Fibroblast of pulmonary artery (primary cell): ENCODE measurements at places on chromosomes 13 and 19.

DNA sequence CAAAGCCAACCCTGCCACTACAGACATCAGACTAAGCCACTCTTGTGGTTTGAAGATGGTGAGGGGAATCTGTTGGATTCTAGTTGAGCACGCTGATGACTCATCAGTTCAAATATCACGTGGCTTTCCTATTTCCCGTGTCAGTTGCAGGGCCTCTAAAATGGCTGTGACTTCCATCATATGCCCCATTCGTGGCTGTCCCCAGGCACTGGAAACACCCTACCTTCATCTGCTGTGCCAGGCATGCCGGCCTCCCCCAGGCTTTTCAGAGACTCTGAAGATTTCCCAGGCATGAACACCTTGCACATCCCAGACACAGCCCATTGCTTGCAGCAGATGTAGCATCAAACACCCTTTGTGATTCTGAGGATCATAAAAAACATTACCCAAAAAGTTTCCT, 659.9 kb downstream of the UQCRFS1 start:
- no peak for DNase-seq

DNA sequence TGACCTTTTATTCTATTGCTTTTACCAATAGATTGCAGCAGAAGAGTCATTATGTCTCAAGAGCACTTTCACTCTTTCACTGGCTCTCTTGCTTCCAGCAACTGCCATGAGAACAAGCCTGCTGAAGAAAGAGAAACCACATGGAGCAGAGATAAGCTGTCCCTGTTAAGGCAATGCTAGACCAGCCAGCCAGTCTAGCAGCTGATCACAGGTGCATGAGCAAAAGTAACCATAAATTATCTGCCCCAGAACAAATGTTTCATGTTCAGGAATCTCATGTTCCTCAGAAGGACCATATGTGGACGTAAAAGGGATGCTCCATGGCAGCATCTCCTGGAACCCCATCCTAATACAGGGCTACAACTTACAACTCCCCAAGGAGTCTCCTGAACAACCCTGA, 20.4 kb upstream of the DCLK1 start:
- DNase-seq = no peak

- DNase-seq = peak; percentile 53
These were observed 207.3 kb downstream of the DLEU7 start for GRCh38 chr13:50636007-50636704.

- no peak for DNase-seq
These were observed 21.9 kb upstream of the ENOX1 start for GRCh38 chr13:43808676-43809075.

DNA sequence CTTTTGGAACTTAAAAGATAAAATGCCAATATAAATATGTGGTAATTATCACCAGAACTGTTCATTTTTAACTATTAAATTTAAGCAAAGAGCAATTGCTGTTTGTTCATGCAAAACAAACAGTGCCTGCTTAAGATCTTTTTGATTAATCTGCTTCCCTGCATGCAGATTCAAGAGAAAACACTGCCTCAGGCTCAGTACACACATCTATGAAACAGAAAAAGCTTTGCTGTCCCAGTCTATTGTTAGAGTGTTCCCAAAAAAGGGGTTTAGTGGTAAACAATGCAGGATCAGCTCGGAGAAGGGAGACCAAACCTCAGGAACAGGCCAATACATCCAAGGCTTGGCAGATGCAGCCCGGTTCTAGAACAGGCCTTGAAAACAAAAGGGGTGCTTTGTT, 49.3 kb upstream of the TDRD3 start:
- no peak for DNase-seq

- DNase-seq = no peak
These were observed 5.3 kb upstream of the ZNF613 start for GRCh38 chr19:51921949-51922348.

DNA sequence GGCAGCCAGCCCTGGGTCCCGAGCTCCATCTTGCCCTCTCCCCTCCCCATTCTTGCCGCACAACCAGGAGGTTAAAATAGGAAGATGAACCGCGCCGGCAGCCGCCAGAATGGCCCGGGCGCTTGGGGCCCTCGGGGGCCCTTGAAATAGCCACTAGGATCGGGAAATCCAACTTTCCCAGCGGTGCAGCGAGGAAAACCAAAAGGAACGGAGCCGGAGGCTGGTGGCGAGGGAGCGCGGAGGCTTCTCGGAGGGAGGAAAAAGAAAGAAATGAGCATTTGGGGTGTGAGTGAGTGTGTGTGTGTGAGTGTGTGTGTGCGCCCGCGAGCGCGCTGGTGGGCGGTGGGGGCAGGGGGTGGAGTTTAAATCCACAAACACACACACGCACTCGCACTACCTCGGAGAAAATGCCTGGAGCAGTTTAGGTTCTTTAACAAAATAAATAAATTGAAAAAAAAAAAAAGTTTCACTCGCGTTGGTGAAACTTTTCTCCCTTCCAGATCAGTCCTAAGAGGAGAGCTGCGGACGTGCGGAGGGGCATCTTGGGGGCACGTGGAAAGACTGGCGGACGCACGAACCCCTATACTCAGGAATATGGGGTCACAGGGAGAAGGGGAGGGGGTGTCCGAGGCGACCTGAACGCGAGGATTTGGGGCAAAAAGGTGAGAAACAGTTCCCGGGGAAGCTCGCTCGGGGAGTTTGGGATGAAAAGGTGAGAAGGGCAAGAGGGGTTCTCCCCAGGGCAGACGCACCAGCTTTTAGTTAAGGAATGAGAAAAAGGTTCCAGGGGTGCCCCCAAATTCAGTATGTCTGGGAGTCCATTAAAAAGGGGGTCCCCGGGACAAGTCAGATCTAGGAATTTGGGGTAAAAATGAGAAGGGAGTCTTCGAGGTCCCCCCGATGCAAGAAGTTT, 1.3 kb downstream of the RFX2 start:
- peak; percentile 75 for DNase-seq

DNA sequence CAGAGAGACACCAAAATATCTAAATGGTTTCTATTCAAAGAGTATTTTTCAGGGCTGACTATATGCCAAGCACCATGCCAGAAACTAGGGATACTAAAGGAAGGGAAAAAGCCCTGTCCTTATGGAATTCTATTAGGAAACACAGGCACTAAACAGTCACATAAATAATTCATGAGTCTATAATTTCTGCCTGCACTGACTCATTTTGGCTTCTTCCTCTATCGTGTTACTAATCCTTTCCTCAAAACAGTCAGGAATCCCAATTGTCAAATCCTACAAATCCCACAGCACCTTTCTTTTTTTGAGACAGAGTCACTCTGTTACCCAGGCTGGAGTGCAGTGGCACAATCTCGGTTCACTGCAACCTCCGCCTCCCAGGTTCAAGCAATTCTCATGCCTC, 29.2 kb downstream of the XPO4 start:
- DNase-seq = peak; percentile 38

GRCh38 chr19:42553292-42554045, 25.2 kb upstream of the CEACAM1 start:
- peak; percentile 58 for DNase-seq

DNA sequence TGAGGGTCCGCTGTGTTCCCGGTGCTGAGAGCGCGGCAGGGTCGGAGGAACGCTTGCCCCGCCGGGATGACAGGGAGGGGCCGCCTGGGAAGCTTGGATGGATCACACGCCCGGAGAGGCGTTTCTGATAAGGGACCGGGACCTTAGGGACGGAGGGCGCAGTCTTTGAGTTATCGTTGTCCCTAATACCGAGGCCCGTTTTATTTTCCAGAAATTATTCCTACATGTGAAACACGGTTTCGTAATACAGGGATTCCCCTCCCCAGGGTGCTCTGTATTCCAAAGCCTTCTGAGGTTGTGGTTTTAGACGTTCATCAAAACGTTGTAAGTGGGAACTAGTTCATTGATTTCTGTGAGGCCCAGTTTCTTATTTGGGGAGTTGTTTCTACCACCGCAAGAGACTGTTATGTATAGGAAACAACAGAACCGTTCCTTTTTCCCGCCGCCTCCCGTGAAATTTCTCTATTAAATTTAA, 752 bp downstream of the PDCD5 start:
- DNase-seq = peak; percentile 74

- peak; percentile 68 for DNase-seq
These were observed at the start of gene COX7A1 for GRCh38 chr19:36152352-36153091. COX7A1 (minus strand) TSS chr19:36152447; CDS start chr19:36152407, 40 bp downstream.

- no peak for DNase-seq
These were observed 233.9 kb downstream of the ZIC5 start for GRCh38 chr13:99737481-99738245.

GRCh38 chr13:94216476-94216875, 263.0 kb downstream of the DCT start:
- DNase-seq = no peak

DNA sequence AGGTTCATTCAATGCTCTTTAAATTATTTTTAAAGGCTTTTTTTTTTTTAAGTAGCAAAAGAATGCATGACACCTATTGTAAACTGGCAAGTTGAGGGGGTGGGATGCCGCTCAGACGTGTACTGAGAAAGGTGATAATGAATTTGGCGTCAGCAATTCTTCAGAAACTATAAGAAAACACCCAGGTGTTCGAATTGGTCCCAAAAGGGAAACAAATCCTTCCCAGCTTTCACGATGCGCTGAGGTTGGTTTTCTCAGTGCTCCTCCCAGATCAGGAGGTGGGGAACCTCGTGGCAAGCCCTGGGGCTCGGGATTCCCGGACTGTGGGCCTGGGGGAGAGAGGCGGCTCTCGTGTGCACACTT, 543 bp upstream of the FAM124A start:
- no peak for DNase-seq

DNA sequence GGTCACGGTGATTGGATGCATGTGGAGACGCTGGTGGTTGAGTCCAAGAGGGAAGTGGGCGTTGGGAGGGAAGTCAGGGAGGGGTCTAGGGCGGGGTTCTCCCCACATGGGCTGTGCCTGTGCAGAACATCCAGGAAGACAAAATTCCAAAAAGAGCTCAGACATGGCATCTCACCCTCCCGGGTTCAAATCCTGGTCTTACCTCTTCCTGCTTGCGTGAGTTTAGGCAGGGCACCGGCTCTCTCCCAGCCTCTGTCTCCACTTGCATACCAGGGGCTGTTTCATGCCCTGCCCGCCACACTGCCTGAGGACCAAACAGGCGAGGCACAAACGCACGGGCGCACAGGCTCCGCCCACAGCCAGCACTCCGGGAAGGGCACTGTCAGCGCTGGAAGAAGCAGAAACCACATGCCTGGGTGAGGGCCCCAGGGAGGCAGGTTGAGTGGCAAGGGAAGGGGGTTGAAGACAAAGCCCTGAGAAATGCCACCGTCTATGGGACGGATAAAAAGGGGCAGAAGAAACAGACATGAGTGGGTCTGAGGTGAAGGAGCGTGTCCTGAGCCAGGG, 123.6 kb upstream of the SOX1 start:
- DNase-seq = no peak

GRCh38 chr13:73055813-73056564, 2.8 kb upstream of the KLF5 start:
- peak; percentile 88 for DNase-seq

DNA sequence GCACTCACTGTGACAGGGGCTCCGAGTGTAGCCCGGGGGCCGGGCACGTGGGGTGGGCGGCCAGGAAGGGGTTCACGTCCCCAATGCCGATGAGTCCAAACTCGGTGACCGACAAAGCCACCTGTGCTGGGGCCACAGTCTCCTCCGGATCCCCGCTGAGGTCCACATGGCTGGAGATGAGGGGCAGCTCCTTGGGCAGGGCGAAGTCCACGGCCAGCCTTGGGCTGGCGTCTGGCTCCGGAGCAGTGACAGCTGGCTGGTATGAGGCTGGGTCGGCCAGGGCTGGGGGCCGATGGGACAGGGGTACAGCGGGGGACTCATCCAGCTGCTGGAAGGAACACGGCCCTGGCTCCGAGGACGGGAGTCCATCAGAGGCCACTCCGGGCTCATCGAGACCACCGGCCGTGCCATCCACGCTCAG, 15.9 kb upstream of the PLPP2 start:
- no peak for DNase-seq

GRCh38 chr19:56670961-56671612, 470 bp downstream of the ZNF835 start:
- DNase-seq = no peak
